T-helper 22 cell (primary cell): ENCODE measurements at places on chromosomes 6 and 20.

DNA sequence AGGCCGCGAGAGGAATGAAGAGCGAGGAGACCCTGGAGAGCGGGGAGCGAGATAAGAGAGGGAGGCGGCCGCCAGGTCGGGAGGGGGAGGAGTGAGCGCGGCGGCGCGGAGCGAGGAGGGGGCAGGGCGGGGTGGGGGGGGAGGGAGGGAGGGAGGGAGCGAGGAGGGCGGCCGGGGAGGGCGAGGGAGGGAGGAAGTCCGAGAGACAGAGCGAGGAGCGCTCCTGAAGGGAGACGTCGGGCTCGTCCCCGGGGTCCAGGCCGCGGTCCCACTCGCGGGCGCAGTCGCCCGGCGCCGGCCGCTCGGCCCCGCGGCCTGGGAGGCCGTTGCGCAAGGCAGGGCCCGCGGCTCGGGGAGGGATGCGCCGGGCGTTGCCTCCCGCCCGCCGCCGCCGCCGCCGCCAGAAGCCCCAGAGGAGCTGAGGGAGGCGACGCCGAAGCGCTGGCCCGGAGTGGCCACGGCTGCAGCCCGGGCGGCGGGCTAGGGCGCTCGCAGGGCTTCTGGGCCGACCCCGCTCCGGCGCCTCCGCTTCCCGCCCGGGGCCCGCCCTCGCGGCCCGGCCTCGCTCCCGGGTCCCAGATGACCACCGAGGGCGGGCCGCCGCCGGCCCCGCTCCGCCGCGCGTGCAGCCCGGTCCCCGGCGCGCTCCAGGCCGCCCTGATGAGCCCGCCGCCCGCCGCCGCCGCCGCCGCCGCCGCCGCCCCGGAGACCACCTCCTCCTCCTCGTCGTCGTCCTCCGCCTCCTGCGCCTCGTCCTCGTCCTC is at the start of gene FOXF2:
Gene FOXF2 (plus strand): TSS at position 208 of the 764 bp plus-strand sequence. CDS start 372 bp downstream, at position 580.
- no peak for DNase-seq

- DNase-seq: no peak
These were observed 33.3 kb upstream of the SLC22A16 start for GRCh38 chr6:110509617-110510241.

- no peak for DNase-seq
These were observed 43.6 kb upstream of the IER3 start for GRCh38 chr6:30787954-30788353.

DNA sequence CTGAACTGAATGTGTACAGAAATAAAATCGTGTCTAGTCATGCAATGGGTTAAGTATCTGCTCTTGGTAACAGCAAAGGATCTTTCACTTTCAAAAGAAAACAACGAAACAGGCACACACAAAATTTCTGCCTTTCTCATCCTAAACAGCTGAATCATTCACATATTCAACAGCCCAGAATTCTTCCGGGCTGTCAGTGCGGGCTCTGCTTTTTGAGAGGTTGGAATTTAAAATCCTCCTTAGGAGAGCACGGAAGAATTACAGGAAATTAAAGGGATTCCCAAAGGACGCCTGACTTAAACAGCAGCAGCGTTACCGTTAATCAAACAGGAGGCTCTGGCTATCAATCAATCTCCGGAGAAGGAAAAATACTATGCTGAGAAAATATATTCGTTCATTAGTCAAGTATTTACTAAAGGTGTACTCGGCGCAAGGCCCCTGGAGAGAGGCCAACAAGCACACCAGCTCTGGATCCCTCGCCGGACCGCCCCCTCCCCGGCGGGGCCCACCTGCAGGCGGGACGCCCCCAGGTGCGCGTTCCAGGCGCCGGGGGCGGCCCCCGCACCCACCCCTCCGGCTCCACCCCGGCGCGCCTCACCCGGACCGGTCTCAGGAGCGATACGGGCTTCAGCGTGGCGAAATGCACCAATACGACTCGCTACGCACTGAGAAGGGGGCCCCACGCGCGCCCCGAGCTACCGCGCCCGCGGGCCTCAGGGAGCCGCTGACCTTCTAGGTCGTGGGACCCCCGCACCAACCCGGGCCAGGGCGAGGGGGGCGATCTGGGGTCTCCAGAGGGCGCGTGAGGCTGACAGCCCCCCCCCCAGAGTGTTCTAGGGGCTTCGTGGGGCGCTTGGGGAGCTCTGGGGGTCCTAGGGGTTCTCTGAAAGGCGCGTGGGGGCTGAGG is 1.0 kb downstream of the NAPB start:
- DNase-seq: peak; percentile 32

DNA sequence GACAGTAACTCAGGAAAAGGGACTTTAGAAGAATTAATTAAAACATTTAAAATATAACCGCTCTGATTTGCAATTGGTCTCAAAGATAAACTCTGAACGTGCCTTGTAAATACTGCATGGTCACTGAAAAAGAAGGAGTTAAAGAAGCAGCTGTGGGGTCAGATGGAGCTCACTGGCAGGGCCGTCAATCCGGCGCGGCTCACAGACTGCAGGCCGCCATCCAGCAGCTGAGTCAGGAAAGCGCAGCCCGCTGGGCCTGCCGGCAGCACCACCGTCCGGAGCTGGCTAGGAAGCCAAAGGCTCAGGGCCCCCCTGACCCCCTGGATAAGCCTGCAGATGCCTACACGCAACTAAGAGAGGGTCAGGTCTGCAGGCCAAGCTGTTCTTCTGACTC is 54.2 kb upstream of the FRMD1 start:
- no peak for DNase-seq

GRCh38 chr6:108180776-108181175 is 15.0 kb downstream of the NR2E1 start:
- DNase-seq: no peak

- DNase-seq: no peak
These were observed 111.4 kb downstream of the FYN start for GRCh38 chr6:111761783-111762312.

GRCh38 chr6:159679091-159680077 is 13.7 kb downstream of the SOD2 start:
- DNase-seq: no peak

DNA sequence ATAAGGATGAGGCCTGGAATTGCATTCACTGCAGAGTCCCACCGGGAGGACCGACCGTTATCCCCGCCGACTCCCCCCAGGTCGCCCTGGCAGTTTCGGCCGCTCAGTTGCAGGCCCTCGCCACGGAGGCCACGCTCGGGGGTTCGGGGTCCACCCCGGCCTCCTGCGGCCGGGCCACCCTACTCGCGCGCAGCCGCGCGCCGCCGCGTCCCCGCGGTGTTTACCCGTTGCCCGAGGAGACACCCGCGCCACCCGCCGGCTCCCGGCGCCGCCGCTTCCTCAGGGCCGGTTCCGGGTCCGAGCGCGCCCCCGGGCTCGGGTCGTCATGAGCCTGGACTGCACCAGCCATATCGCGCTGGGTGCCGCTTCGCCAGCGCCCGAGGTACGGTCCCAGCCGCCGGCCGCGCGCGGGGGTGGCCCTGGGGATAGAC is at the start of gene CCDC170:
Gene CCDC170 (plus strand): TSS at position 214 of the 431 bp plus-strand sequence. CDS start 112 bp downstream, at position 326.
- no peak for DNase-seq

- no peak for DNase-seq
These were observed 130.4 kb downstream of the PLG start for GRCh38 chr6:160832422-160832821.

DNA sequence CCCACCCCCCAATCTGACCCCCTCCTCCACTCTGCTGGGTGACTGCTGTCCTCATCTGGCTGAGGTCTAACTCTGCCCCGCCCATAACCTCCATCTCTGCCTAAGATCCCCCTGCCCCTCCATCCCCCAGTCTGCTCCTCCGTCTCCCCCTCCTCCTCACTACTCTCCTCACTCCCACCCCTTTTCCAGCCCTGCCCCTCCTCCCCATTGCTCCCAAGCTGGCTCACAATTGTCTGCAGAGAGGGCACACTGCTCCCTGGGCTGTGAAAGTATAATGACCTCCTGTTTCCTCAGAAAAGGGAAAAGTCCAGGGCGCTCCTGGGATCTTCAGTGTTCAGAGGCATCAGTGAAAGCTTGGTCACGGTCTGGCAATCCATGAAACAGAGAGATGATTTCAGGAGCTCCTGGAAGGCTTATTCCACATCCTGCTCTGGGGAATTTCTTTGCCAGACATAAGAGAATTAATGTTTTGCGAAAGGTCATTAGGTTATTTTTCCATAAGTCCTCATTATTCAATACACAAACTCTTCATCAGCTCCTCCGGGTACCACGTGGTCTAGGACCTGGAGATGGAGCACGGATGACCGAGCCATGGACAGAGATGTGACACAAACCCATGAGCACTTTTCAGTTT is 21.5 kb downstream of the CST5 start:
- DNase-seq: no peak

DNA sequence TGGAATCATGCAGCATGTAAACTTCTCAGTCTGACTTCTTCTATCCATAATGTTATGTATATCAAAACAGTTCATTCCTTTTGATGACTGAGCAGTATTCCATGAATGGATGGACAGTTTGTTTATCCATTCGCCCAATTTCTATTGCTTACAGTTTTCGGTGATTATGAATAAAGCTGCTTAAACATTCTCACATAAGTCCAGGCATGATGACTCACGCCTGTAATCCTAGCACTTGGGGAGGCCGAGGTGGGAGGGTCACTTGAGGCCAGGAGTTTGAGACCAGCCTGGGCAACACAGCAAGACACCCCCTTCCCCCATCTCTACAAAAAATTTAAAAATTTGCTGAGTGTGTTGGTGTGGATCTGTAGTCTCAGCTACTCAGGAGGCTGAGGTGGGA is 22.9 kb upstream of the HMGA1 start:
- DNase-seq: no peak

- DNase-seq: no peak
These were observed 24.4 kb upstream of the PRND start for GRCh38 chr20:4697189-4697830.

DNA sequence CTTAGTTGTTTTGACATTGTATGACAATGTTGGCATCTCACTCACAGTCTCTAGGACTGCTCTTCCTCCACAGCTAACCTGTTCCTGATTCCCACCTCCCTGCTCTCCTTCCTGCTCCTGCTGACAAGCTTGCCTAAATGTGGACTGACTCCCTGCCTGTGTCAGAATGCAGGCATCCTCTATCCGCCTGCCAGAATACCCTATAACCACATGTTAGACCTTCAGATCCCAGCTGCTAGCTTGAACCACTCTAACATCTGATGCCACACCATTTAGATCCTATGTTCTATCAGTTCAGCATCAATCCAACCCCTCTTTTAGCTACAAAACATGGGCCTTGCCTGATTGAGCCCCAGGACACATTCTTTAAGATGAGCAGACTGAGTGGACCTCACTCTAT is 12.2 kb downstream of the FILIP1 start:
- no peak for DNase-seq

DNA sequence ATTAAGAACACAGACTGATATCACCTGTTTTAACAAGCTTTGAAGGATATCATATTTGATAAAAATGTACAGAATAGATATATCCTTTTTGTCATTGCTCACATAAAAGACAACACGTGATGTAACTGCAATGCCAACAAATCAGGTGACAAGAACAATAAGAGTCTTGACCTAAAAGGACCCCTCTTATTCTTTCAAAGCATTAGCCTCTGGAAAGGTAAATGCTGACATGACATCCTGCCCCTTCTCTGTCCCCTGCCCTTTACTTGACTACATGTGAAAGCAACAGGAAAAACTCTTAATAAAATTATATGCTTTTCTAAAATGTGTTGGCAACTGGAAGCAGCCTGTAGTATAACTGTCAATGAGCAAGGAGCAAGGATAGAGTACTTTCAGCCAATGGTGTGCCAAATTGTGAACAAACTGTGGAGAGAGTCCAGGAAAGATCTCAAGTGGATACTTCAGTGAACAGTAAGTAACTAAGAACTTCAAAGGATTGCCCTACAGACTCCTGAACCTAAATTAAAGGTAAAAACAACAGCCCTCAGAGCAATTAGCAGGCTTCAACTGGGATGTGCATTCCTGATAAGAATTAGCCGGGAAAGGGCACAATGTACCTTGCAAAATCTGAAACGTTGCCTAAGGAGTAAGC is 16.3 kb downstream of the PTPRK start:
- DNase-seq: no peak
